AG09319 (cell line): ENCODE measurements at places on chromosomes 7 and 10.

DNA sequence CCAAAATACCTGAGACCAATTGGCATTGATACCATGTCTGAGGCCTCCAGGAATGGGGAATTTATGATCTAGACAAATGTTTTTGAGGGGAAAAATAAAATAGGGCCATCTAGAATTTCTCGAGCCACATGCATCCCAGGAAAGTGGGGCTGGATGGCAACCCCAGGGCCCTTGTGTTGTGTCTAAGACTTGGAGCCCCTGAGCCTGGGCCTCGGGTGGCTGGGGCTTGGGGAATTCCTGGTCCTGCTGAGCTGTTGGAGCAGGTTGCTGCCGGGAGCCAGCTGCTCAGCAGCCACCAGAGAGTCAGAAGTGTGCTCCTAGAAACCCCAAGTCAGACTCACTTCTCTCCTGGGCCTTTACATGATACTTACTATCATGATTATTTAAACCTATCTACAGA, 172.9 kb downstream of the WDR37 start:
- no peak for DNase-seq

GRCh38 chr7:106926892-106927291, 61.8 kb downstream of the PIK3CG start:
- DNase-seq = no peak

GRCh38 chr7:121604627-121605316, 208.7 kb upstream of the FAM3C start:
- DNase-seq = no peak

DNA sequence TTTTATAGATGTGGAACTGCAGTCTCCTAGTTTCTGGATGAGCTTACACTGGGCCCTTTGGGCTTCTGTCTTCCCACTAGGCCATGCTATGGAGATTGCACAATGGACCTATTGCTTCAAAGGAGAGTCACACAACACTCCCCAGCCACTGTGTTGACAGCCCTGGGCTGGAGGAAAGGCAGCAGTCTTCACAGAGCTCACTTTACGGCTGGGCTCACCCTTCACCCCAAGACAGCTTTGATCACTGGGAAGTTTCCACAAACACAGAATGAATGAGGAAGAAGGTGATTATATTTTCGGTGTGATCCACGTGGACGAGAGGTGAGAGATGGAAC, 92.7 kb upstream of the GDF10 start:
- DNase-seq = no peak
